IMR-90 (cell line): ENCODE measurements at places on chromosomes 2 and 18. TPM values are rescaled to one million over a fixed set of nuclear protein-coding genes. Genes with fewer than 3 reads are reported as not detected.

NCKAP5 gene
- 2.3 and 2.7 TPM in 2 replicates for polyA plus RNA-seq

MARCHF4 gene
- polyA plus RNA-seq: 12.0 and 12.9 TPM in 2 replicates

SH2D6 gene
- 0.32 and 0.37 TPM in 2 replicates for polyA plus RNA-seq

PSMG2 gene
- polyA plus RNA-seq: 30.4 and 34.4 TPM in 2 replicates

STON1 gene
- 3.1 and 4.0 TPM in 2 replicates for polyA plus RNA-seq

HJURP gene
- polyA plus RNA-seq: 26.5 and 27.1 TPM in 2 replicates

GRCh38 chr2:191539068-191539467 lies 138.9 kb upstream of the NABP1 start:
- DNase-seq: peak; percentile 40

DNA sequence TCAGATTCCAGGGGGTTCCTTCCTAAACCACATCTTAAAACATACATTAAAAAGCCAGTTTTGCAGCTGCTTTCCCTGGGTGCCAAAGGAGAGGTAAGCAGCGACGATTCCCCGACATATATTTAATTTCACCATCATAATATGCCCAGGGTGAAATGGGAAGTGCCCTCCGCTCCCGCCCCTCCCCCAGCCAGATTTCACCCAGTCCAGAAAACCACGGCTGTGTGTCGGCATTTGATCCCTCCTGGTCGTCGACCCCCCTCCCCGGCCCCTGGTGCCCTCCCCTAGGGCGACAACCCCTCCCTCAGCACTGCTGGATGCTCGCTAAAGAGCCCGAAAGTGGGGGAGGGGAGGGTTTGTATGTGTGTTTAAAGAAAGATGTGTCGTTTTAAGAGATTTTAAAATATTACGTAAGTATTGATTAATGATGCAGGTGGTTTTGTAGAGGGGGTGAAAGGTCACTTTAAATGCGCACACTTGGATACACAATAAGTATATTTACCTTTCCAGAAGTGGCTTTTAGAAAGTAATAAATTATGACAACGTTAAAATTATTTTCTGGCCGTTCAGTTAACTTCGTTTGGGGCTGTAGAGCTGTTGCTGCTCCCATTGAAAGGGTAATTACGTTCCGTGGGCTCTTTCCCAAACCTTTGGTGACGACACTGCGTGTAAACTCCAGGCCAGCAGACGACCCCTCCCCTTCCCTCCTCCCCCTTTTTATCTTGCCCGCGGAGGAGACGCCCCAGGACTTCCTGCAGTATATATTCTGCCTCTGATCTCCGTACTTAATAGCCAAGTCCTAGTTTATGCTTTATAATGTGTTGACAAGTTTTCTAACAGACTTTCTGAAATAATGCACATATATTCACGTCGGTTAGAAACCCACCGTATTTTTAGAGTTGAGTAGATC lies 3.4 kb upstream of the BCL11A start:
- no peak for DNase-seq

- peak; percentile 47 for DNase-seq
These were observed 4.5 kb downstream of the RBMS1 start for GRCh38 chr2:160489111-160489510.

DNA sequence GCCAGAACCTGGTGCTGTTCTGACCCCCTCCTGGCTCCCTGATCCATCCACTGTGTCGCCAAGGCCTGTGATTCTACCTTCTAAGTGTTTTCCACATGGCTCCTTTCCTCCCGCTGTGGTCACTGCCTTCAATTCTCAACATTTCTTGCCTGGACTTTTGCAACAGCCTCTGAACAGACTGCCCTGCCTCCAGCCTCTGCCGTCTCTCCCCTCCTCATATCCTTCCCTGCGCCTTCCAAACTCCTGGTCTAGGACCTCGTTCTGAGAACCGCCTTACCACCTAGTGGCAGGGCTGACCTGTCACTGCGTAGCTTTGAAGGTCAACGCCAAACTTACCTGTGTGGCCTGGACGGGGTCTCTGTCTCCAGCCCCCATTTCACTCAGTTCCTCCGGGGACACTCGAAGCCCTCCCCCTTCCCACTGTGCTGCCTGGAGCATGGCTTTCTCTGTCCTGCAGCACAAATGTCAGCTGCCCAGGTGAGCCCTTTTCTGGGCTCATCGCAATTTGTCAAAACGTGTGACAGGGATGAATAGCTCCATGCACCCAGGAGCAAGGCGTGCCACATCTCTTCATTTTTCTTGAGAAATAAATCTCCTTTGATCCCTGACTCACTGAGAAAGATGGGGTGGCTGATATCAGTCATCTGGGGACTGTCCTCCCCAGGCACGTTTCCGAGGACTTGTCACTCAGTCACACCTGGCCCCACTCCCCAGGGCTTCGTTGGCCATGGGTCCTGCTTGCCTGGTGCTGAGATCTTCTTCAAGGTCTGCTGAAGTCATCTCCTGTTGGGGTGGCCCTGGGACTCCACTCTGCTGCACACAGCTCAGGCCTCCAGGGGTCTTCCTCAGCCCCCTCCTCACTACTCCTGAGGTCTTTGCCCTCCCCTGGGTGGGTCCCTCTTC lies 46.7 kb downstream of the LDLRAD4 start:
- DNase-seq: no peak

- DNase-seq: no peak
These were observed 17.5 kb downstream of the MGAT4A start for GRCh38 chr2:98713332-98714015.

GRCh38 chr18:79402977-79403722 lies 7.4 kb downstream of the NFATC1 start:
- no peak for DNase-seq

GRCh38 chr18:23585007-23585871 lies 1.1 kb downstream of the NPC1 start:
- DNase-seq: no peak

DNA sequence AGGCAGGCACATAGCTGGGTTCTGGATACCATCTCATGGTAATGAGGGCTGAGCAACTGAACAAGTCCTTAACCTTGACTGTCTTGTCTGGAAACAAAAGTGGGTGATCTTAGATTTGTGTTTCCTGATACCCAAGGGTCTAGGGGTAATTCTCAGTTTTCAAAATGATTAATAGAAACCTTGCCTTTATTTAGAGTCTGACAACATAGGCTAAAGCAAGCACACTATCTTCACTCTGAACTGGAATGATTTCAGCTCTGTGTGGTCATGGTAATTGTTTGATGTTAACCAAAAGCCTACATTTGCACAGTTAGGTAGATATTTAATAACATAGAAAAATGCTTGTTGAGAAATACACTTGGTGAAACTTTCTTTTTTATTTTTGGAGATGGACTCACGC lies 6.8 kb upstream of the LAMA3 start:
- no peak for DNase-seq

- no peak for DNase-seq
These were observed 977.4 kb downstream of the TMEM182 start for GRCh38 chr2:103739186-103739585.

DNA sequence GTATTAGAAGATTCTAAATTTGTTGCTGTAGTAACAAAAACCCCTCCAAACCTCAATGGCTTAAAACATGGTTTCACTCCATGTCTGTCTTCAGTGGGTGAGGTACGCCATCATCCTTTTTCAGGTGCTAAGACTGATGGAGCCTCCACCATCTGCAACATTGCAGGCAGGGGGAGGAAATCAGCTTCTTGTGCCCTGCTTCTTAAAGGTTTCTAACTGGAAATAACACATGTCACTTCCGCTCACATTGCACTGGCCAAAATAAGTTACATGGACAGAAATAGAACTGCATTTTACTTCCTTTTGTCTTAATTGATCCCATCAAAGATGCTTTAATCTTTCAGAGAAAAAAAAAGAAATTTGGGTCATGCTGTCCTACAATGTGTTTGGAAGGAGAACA lies 94.1 kb downstream of the GALNT3 start:
- DNase-seq: no peak

GRCh38 chr2:6879011-6879410 lies 1.4 kb downstream of the RSAD2 start:
- no peak for DNase-seq
